ENCODE measurements at places on chromosomes 7 and 10.

DNA sequence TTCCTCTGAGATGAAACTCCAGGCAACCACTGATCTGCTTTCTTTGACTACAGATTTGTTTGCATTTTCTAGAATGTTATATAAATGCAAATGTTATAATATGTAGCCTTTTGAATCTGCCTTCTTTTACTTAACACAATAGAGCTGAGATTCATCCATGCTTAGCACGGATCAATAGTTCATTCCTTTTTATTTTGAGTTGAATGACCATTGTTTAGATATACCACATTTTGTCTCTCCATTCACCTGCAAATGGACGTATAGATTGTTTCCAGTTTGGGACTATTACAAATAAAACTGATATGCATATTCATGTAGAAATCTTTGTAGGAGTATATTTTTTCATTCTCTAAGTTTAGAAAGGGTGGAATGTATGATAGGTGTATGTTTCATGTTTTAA is 57.7 kb downstream of the VPS41 start:
- DNase-seq: no peak

- DNase-seq: peak; percentile 59
Observed at GRCh38 chr7:44978511-44979366, at the start of gene MYO1G. Gene MYO1G (minus strand): TSS chr7:44979015. CDS start chr7:44978961, 54 bp downstream.

DNA sequence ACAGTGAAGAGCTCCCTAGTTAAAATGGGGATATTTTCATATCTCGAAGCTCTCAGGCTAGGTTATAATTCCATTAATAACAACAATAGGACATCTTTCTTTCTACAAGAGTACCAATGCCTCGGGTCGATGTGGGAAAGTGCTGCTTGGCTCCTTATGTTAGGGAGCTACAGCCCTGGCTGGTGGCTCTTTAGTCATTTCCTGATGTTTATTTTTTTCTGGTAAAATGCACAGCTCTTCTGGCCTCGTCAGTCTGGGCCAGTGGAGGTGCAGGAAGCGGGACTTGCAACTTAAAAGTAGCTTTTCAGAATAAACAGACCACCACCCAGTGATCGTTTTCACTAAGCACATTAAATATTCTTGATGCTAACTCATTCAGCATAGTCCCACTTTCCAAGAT is 58.3 kb downstream of the MKX start:
- no peak for DNase-seq

DNA sequence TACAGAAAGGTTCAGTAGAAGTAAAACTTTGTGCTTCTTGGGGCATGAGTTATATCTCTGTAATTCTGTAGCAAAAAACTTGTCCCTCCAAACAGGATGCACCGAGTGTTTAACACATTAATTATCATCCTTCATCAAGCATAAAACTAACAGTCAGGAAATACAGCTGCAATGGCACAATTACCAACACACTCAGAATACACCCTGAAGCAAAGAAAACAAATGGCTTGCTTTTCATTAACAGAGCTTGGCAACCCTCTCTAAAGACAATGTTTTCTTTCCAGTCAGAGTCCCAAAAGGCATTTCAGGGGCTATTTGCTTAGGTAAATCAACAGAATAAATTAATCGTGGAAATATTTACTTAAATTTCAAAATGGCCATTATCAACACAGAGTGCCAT is 107.7 kb downstream of the ICA1 start:
- DNase-seq: no peak

- DNase-seq: no peak
Observed at GRCh38 chr7:134584290-134584689, 35.4 kb downstream of the AKR1B15 start.

GRCh38 chr10:6187278-6187677 is 15.5 kb upstream of the PFKFB3 start:
- no peak for DNase-seq

- DNase-seq: no peak
Observed at GRCh38 chr10:22662733-22663330, 51.5 kb downstream of the PIP4K2A start.

- no peak for DNase-seq
Observed at GRCh38 chr7:149664666-149665065, 108.7 kb downstream of the ZNF467 start.

- DNase-seq: no peak
Observed at GRCh38 chr10:48904861-48905260, 34.8 kb downstream of the LRRC18 start.

GRCh38 chr10:78248651-78249464 is 215.2 kb downstream of the RPS24 start:
- DNase-seq: no peak

- no peak for DNase-seq
Observed at GRCh38 chr10:127354255-127354654, 157.9 kb upstream of the INSYN2A start.

DNA sequence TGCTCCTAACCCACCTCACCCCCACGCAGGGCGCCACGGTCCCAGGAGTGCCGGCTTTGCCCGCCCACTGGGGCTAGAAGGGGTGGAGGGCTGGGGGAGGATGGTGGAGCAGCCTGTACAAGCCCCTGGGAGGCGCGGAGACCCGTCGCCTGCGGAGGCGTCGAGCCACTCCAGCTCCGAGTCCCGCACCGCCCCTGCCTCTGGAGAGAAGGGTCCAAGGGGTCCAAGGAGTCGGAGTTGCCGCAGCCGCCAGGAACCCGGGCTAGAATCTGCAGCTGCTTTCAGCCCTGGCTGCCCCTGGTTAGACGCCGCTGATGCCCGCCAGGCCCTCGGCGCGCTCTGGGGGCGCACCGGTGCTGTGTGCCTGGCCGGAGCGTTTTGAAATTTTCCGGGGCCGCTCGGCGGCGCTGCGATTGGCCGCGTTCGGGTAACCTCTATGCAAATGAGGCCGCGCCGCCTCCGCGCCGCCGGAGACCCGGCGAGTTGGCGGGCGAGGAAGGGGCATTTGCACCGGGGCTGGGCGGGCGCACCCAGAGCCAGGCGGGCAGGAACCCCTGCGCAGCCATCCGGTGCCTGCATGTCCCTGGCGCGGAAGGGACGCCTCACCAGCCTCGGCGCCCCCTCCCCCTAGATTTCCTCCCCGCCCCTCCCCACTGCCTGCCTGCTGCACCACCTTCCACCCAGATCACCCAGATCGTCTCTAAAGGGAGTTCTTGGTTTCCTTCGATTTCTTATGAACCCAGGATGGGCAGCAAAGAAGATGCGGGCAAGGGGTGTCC is at the start of gene HMX2:
Gene HMX2 (plus strand): TSS at position 502 of the 779 bp plus-strand sequence. CDS start 243 bp downstream, at position 745.
- no peak for DNase-seq

Measured in activated T-cell treated with anti-CD3 and anti-CD28 coated beads for 4 hours (primary cell).